ENCODE measurements at places on chromosomes 1 and 21.
A peak's percentile ranks its signal among the peaks of the same experiment; 100 is the strongest.

GRCh38 chr1:6421266-6421665 lies 1.5 kb upstream of the HES2 start:
- no peak for DNase-seq

DNA sequence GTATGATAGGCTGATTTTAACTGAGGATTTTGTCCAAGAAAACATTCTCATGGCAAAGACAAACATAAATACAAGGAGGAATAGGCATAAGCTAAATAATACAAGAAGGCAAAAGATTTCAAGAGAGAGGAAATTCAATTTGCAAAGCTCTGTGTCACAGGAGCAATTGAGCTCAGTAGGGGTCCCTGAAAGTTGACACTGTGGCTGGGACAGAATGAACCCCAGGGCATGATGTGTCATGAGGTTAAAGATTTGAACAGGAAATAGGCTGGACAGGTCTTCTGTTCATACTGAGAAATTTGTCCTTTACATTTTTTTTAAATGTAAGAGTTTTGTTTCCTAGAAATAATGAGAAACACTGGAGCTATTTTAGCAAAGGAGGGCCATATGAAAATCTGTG lies 555.4 kb upstream of the NEGR1 start:
- no peak for DNase-seq

GRCh38 chr1:201295861-201296260 lies 12.6 kb downstream of the PKP1 start:
- no peak for DNase-seq

DNA sequence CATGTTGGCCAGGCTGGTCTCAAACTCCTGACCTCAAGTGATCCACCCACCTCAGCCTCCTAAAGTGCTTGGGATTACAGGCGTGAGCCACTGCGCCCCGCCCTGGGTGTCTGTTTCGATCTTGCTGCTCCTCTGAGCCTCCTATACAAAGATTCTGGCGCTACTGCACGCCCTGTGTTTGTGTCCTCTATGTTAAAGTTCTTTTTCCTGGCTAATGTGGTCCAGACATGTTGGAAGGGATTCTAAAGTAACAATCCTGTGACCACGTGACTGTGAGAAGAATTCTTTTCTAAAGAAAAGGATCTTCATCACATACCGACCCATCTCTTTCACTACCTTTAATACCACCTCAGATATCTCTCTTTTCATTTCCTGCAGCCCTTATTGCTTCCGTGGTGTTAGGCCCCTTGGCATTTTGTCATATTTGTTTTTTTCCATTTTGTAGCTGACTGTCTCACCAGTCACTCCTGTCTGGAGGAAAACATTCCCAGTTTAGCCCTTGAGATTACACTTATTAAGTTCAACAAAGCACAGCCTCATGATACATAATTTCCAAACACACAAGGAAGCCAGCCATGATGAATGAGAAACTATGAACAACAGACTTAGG lies 27.2 kb upstream of the ENO1 start:
- DNase-seq: no peak

- DNase-seq: no peak
Measured at GRCh38 chr1:24939675-24940193, 9.7 kb upstream of the RUNX3 start.

- DNase-seq: no peak
Measured at GRCh38 chr1:160459687-160460086, 59.3 kb downstream of the VANGL2 start.

GRCh38 chr1:27297903-27298302 lies 24.1 kb upstream of the TMEM222 start:
- DNase-seq: no peak

DNA sequence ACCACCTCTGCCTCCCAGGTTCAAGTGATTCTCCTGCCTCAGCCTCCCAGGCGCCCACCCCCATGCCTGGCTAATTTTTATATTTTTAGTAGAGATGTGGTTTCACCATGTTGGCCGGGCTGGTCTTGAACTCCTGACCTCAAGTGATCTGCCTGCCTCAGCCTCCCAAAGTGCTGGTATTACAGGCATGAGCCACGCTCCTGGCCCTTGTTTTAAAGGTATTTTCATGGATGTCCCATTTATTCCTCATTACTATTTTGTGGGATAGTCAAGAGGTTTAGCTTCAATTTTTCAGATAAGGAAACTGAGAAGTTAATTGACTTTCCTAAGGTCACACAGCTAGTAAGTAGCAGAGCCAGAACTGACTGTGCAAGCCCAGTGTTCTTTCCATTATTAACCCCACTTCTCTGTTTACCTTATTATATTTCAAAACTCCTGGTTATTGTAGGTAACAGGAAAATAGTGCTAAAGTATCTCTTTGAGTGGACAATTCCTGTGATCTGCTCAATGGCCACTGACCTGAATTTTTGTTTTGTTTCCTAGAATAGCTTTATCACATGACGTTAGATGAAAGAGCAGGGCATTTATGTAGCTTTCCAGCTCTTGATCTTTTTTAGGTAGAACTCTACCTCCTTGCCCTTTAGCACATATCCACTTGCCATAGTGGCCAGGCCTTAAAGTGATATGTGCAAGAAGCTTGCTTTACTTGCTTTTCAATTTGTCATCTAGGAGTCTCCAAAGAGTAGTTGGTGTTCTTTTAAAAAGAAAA lies 13.6 kb downstream of the ZYG11B start:
- DNase-seq: no peak

DNA sequence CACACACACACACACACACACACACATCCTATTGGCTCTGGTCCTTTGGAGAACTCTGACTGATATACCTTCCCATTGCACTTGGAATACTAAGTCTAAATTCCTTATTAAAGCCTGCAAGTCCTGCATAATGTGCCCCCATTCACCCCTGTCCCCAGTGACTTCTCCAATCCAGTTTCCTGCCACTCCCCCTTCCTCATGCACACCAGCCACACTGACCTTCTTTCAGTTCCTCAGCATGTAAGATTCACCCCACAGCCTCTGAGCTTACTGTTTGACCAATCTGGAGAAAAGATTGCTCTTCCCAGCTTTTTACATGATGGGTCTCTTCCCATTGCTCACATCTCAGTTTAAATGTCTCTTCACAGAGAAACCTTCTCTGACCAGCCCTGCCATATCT lies 146.6 kb downstream of the TBX15 start:
- no peak for DNase-seq

DNA sequence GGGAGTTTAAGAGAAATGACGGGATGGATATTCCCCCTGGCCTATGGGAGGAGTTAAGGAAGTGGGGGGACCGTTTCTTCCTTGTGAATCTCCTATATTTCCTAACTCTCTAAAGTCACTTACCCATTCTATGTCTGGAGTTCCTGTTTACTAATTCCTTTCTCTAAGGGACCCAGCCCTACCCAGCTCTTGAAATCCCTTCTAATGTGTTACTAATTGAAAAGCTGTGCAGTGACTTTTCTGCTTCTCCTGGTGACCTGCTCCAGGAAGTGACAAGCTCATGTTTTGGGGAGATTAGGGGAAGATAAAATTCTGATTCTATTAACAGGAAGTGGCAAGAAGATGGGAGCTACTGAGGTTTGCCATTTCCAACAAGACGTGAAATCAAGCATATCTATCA lies 4.0 kb upstream of the SAMSN1 start:
- no peak for DNase-seq

GRCh38 chr1:204077979-204078696 lies 5.2 kb downstream of the SOX13 start:
- DNase-seq: no peak

DNA sequence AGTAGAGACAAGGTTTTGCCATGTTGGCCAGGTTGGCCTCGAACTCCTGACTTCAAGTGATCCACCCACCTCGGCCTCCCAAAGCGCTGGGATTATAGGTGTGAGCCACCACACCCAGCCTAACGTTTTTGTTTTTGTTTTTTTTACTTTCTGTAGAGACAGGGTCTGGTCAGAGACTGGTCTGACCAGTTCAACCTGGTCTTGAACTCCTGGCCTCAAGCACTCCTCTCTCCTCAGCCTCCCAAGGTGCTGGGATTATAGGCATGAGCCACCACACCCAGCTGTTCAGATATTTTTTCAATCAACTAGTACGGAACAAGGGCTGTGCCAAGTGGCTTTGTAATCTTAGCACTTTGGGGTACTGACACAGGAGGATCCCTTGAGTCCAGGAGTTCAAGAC lies 209.5 kb downstream of the RERE start:
- no peak for DNase-seq

GRCh38 chr1:109466452-109467300 lies at the start of gene SYPL2:
TSS of gene SYPL2 (plus strand) at chr1:109466546. CDS start at chr1:109466844, 298 bp downstream.
- DNase-seq: no peak

GRCh38 chr21:45827302-45827692 lies 154.3 kb upstream of the COL6A1 start:
- DNase-seq: no peak

- no peak for DNase-seq
Measured at GRCh38 chr1:156911577-156912298, 8.7 kb upstream of the LRRC71 start.

GRCh38 chr1:241513378-241513777 lies 6.2 kb downstream of the FH start:
- no peak for DNase-seq

DNA sequence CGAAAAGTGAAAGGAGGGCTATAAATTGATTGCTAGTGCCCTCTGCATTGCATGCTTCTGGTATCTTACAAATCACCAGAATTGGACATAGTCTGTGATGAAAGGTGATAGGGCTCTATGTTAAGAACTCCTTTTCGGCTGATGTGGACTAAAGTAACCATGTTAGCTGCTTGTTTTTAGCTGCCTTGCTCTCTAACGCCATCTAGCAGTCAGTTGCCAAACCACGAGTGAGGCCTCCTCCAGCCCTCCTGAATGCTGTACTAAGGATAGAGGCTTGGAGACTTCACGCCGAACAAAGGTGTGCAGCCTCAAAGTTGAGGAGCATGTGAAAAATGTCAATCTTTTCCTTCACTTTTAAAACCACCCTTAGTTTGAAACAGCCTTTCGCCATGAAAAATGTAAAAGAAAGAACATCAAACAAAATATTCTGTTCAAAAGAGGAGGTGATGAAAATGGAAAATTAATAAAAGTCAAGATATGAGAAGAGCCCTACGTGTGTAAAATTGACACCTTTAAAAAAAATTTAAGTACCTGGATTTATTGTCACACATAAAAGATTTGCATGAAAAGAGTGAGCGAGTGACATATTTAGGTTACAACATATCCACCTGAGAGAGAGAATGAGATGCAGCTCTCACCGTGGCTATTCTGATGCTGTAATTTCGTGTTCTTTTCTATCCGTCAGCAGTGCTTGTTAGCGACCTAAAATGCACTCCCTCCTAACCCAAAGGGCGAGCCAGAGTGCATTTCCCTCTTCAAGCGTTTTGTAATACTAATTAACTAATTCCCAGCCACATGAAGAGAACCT lies 8.1 kb downstream of the LRRC53 start:
- peak; percentile 9 for DNase-seq

DNA sequence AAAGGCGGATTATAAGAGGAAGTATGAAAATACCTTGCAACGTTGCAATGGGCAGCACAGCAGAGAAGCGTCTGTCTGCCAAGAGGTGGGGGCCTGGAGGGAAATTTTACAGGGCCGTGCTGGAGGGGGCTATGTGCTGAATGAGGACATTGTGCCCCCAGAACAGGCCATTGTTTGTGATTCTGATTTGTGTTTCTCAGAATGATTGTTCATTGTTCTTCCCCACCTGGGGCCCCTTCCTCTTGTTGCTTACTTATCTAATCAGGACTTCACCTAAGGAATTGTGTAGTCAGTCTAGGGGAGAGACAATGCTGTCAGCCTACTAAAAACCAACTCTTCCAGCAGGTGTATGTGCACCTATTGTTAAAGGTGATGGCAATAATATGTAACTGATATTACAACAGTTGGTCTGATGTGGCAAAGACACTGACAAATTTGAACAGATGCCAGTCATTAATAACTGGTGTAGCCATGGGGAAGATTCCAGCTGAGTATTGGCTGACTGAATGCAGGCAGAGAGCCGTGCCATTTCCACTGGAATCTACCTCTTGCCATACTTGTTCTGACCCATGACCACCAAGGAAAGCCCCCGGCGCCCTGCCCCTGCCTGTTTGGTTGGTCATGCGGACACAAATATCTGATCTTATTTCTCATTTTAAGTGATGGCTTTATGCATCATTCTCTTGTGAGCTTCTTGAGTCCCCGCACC lies 45.2 kb upstream of the PSEN2 start:
- DNase-seq: no peak
